ENCODE measurements at places on chromosomes 7 and 10.

DNA sequence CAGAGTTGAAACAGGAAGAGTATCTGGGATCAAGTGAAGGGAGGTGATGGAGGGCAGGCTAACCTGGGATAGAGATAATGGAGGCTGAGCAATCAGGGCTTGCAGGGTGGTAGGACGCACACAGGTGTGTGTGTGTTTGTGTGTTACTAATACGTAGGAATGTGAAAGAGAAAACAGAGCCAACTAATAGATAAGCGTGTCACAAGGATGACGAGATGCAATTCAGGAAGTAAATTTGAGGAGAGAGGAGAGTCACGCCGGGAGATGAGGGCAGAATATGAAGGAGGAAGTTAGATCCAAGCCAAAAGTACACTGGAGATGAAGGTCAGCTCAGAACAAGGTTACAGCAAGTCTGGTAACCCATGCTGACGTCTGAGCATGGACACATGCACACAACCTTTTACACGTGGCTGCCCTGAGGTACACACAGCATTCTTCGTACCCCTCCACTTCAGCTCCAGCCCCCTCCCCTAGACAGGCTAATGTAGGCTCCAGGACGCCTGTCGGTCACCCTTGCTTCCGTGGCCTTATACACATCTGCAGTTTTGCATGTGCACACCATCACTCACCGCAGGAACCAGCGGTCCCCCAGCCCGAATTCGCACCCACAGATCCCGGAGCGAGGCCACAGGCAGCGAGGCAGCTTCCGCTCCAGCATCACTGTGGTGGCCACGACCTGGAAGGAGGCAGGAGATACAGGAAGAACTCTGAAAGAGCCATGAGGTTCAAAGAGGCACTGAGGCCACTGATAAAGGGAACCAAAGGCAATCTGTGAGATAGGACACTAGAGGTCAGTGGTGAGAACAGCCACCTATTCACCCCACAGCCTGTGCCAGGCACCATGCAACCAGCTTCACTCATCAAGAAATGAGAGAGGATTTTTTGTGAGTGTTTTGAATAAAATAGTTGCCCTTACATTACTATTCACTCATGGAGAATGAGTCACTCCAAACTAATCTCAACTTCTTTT, 23.7 kb upstream of the TRPV6 start:
- no peak for DNase-seq

GRCh38 chr10:99913831-99914235, 95.9 kb downstream of the DNMBP start:
- DNase-seq, result peak; percentile 88

DNA sequence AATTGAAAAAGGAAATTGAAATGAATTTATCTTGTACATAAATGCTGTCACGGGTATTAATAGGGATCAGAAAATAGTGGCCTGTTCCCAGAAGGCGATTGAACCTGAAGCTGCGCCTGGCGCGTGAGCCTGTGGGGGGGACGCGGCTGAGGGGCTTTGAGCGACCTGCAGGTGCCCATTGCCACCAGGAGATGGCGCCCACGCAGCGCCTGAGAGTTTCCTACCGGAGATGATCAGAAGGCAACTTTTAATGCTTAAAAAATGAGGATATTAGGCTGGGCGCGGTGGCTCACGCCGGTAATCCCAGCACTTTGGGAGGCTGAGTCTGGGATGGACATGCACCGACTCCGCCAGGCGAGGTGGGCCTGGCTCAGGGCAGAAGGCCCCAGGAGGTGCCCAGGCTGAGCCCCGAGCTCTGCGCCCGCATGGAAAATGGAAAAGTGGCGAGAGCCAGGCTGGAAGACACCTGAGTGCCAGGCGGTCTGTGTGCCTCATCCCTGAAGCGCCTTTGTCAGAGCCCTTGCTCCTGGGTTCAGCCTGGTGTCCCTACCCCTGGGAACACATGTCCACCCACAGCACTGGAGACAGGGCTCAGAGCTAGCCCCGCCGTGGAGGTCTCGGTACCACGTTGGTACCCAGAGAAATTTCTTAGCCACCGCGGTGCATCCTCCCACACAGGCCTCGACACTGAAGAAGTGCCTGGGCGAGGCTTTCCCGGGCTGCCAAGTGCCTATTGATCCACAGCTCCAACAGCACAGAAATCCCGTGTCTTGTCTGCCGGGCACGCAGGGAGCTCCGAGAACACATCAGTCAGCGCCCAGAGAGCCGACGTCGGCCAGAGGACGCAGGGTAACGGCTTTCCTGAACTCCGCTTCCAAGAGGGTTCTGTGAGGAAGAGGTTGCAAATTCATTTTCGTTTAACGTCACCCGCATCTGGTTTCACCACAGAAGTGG, 117.4 kb downstream of the INPP5A start:
- DNase-seq, result peak; percentile 82

DNA sequence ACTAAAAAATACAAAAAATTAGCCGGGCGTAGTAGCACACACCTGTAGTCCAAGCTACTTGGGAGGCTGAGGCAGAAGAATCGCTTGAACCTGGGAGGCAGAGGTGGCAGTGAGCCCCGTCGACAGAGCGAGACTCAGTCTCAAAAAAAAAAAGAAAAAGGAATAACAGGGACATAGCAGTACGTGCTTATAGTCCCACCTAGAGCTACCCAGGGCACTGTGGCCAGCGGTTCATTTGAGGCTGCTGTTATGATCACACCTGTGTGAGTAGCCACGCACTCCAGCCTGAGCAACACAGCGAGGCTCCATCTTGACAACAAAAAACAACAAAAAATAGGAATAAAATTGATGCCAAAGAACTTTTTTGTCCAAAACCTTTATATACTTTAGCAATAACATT, 17.1 kb downstream of the WAPL start:
- no peak for DNase-seq

DNA sequence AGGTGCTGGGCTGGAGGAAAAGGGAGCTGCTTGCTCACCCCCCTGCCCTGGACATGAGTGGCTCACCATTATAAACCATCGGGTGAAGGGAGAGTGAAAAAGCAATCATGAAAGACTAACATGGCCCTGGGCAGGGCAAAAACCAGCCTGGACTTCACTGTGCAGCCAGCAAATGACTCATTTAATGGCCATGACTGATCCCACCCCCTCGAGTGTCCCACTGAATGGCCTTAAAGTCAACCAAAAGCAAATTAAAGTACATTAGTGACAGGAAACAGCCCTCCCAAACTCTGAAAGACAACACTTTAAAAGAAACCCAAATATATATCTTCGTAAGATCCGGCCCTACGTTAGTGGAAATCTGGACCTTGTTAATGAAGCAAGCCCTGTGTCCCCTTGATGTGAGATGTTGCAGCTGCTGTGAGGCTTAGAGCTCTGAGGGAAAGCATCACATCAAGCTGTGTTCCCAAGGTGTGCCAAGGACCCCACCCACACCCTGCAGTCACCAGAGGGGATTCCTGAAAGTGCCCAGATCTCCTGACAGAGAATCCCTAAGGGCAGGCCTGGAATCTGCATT, 31.2 kb downstream of the ADCYAP1R1 start:
- DNase-seq, result no peak

- DNase-seq, result no peak
These were observed 11.5 kb downstream of the LIPJ start for GRCh38 chr10:88598055-88598454.

DNA sequence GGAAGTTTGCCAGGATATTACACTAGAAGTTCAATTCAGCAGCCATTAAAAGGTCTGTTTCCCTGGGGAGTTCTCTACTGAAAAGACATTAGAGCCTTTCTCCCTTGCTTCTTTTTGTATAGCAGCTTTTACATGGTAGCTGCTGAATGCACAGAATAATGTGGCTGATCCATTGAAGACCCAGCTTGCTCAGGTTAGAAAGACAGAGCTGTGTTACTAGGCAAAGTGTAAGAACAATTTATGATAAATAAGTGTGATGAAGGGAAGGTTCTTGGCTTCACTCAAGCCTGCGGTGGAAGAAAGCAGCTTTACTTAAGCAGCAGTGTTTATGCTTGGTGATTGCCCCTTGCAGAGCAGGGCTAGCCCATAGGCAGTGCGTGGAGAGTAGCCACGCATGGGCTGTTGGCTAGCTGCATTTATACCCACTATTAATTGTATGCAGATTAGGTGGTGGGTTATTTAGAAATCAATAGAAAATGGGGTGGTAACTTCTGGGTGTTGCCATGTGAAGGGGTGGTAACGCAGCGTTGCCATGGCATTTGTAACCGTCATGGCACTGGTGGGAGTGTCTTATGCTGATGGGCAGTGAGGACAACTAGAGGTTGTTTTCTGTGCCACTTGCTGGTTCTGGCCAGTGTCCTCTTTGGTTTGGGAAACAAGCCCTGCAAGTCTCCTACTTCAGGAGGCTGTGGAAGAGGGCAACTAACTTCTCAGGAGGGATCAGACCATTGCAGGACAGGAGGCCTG, 942.9 kb downstream of the NRG3 start:
- DNase-seq, result no peak

DNA sequence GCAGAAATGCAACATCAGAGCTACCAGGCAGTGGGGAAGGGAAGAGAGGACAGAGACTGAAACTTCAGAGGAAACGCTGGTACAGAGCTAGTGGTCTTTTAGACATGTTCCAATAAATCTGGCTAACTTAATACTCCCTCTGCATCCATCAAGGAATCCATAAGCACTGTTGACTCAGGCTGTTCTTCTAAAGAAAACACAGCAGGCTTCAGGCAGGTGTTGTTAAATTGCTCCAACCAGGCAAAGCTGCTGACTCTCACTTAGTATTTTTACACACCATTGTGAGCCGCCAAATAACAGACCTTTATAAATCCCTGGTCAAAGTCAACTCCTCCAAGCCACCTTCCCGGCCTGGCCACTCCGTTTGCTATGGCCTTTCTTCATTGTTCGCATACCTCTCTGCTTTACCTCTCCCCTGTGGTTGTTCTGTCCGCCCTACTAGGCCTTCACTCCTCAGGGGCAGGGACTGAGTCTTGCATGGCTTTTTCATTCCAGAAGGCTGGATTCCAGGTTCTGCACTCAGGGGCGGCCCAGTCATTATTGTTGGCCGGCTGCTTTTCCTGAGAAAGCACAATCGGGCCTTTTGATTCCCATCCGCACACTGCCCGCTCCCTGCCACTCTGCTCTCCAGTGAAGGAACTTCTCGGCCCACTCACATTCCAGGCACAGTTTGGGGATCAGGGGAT, 18.4 kb downstream of the CREB3L2 start:
- no peak for DNase-seq

GRCh38 chr10:128814024-128814423, 653.0 kb upstream of the MGMT start:
- no peak for DNase-seq

GRCh38 chr7:44796034-44796503, 412 bp upstream of the PPIA start:
- no peak for DNase-seq

DNA sequence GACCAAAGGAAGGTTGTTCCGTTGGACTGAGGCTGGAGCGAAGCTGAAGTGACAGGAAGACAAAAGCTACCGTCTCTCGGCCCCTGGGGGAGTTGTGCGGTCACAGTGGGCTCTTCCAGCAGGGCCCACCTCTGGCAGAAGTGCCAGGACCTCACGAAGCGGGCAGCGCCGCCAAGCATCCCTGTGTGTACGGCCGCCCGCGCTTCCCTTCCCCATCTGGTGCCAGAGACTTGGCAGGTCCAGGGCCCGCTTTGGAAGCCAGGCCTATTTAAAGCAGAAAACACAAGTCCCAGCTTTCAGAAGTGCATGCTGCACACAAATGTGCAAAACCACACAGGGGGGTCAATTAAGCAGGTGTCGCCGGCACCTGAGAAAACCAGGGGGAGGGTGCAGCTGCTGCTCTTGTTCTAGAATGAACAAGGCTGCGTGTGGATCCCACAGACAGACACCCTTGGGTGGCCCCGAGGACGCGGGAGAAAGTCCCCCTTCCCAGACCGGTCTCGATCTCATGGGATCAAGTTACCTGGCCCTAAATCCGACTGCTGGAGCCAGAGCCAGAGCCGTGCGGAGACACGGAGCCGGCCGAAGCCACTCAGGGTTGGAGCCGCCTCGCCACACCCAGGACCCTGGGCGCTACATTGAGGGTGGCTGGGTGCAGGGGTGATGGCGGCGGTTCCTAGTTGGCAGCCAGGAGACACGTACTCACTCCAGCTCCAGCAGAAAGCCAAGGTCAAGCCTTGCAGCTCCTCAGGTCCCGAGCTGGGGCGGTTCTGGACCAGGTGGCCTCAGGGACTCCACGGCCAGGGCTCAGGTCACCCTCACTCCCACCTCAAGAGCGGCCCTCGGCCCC, 51.8 kb upstream of the PPP2R2D start:
- no peak for DNase-seq

- no peak for DNase-seq
These were observed 26.6 kb upstream of the PURB start for GRCh38 chr7:44911911-44912310.

- DNase-seq, result no peak
These were observed 277.0 kb downstream of the MALRD1 start for GRCh38 chr10:19325581-19325980.

DNA sequence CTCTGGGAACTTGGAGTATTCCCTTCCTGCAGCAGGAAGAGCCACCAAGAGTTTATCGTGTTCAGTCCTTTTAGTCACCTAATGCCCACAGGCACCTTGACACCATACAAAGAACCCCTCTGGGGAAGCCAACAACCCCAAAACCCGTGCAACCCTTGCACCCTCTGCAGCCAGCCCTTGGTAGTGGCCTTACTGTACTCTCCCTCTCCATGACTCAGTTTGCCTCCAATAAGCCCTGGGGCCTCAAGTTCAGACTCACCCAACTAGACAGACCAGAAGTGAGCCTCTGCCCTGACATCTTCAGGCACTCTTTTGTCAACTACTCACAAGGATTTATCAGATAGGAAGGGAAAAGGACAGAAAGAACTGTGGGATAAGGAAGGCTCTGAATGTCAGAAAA, 30.9 kb downstream of the KCNMA1 start:
- DNase-seq, result no peak

- DNase-seq, result no peak
These were observed 21.8 kb downstream of the AUTS2 start for GRCh38 chr7:69620063-69620462.
